ENCODE measurements at places on chromosomes 2 and 18.

- DNase-seq = no peak
Observed at GRCh38 chr2:71682341-71682740, 229.0 kb downstream of the DYSF start.

DNA sequence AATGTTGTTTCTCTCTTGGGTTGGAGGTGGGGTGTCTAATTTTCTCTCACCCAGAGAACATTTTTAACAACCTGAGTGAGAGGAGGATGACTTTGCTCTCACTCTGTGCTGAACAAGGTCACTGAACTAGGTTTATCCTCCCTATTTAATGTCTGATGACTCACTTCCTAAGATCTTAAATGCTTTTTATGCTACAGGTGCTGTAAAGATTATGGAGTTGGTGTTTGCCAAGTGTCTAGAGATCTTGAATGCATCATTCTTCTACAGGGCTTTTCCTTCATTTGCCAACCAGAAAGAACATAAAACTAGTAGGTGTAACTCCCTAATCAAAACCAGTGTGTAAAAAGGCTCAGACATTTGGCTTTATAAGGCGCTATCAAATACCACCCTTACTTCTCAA lies 350.5 kb upstream of the ETAA1 start:
- no peak for DNase-seq

DNA sequence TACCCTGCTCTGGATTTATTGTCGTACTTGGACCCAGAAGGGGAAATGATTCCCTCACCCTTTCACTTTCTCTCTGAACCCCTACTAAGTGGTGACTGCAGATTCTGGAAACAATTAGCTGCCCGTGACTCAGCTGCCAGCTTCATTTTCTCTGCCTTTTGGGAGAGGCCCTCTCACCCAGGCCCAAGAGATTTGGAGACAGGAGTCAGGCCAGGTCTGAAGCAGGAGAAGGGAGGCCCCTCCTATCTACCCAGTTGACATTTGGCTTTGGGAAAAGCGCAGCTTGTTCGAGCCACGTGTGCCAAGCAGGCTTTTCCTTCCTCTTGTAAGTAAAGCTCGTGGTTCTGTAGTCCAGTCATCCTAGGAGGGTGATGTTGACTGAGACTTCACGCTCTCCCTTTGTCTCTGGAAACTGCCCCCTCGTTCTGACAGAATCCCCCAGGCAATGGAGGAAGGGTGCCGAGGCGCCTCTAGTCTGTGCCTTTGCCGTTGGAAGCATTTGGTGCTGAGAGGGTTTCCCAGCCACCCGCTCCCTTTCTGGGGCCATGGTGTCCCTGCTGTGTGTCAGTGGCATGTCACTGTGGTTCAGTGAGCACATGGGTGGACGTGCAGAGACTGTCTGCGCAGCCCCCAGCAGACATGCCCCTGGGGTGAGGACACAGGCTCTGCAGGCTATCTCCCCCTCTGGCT lies 8.6 kb downstream of the OXER1 start:
- DNase-seq = no peak

GRCh38 chr2:151886241-151886640 lies 58.0 kb upstream of the ARL5A start:
- DNase-seq = no peak

GRCh38 chr18:26745288-26746181 lies 120.0 kb downstream of the AQP4 start:
- no peak for DNase-seq

- peak; percentile 69 for DNase-seq
Observed at GRCh38 chr2:206981739-206982340, 42.5 kb downstream of the CPO start.

DNA sequence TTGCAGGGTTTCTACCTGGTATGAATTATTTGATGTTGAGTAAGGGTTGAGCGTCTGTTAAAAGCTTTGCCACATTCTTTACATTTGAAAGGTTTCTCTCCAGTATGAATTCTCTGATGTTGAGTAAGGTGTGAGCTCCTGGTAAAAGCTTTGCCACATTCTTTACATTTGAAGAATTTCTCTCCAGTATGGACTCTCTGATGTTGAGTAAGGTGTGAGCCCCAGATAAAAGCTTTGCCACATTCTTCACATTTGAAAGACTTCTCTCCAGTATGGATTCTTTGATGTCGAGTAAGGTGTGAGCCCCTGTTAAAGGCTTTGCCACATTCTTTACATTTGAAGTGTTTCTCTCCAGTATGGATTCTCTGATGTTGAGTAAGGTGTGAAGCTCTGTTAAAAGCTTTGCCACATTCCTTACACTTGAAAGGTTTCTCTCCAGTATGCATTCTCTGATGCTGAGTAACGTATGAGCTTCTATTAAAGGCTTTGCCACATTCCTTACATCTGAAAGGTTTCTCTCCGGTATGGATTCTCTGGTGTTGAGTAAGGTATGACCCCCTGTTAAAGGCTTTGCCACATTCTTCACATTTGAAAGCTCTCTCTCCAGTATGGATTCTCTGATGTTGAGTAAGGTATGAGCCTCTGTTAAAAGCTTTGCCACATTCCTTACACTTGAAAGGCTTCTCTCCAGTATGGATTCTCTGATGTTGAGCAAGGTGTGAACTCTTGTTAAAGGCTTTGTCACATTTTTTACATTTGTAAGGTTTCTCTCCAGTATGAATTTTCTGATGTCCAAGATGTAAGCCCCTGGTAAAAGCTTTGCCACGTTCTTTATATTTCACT lies 27.1 kb downstream of the ZNF519 start:
- no peak for DNase-seq

DNA sequence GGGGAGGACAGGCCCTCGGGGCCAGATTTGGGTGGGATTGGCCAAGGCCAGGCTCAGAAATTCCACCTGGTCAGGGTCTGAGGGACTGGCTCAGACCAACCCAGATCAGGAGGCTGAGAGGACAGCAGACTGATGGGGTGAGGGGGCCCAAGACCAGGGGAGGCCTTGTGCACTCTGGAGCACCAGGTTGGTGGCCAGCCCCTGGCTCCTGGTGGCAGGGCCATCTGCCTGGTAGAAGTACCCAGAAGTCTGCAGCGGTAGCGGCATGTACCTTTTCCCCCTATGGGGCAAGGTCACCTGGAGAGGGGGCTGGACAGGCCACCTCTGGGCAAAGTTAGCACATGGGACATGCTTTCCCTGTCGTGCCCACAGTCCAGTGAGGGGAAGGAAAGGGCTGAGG lies 21.2 kb upstream of the ODC1 start:
- DNase-seq = no peak

GRCh38 chr2:117087535-117088291 lies 726.8 kb upstream of the DDX18 start:
- no peak for DNase-seq

DNA sequence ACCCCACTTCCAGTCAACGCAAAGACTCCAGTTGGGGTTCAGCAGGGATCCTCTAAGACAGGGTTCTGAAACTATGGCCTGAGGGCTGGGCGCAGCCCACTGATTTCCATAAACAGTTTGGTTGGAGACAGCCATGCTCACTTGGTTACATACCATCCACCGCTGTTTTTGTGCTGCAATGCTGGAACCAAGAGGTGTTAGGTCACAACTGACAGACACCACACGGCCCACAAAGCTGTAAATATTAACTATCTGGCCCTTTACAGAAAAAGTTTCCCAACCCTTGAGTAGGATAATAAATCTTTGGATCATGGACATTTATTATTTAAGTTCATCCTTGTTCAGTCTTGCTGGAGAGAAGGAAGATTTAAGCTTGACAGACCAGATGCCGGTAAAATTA lies 8.4 kb upstream of the CD226 start:
- no peak for DNase-seq

DNA sequence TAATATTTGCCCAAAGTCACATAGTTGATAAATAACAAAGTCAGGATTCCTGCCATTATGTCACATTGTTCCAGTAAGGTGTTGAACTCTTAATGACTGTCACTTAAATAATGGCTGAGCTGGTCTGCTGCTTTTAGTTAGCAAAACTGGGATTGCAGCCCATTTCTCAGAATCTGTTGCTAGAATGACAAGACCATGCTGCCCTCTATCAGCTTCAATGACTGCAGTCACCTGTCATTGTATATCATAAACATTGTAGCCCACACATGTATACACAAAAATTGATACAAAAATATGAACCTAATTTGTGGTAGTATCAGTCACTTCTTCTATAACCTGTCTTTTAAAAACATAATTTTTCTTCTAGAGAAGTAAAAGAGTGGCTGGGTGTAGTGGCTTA lies 121.1 kb downstream of the FAM161A start:
- DNase-seq = no peak

- DNase-seq = no peak
Observed at GRCh38 chr2:13515254-13515653, 798.5 kb downstream of the TRIB2 start.

GRCh38 chr2:175769200-175769599 lies 232.9 kb downstream of the LNPK start:
- no peak for DNase-seq

Measured in anterior cingulate cortex (tissue), 58 donors.